ENCODE measurements at places on chromosomes 5 and 9. TPM values are rescaled to one million over a fixed set of nuclear protein-coding genes. Genes with fewer than 3 reads are reported as not detected.

Gene SH3RF2
- polyA plus RNA-seq, result not detected

Gene PLK2
- polyA plus RNA-seq, result 1.5 TPM

Gene ARSI
- polyA plus RNA-seq, result not detected

Gene HAVCR2
- polyA plus RNA-seq, result 1.8 TPM

Gene ESM1
- polyA plus RNA-seq, result 0.10 TPM

Gene LHX6
- not detected for polyA plus RNA-seq

Gene PRRX2
- not detected for polyA plus RNA-seq

Gene ICE1
- 20.9 TPM for polyA plus RNA-seq

Gene PCDHGA9
- polyA plus RNA-seq, result 0.29 TPM

Gene ANKRD31
- polyA plus RNA-seq, result 0.10 TPM

Gene OR1Q1
- polyA plus RNA-seq, result not detected

Gene CTNND2
- not detected for polyA plus RNA-seq

Gene FOXD4L5
- polyA plus RNA-seq, result not detected

Gene SLC6A19
- not detected for polyA plus RNA-seq

Gene TNC
- polyA plus RNA-seq, result not detected

Gene BARX1
- polyA plus RNA-seq, result 0.33 TPM

Gene TMEM174
- polyA plus RNA-seq, result not detected

Gene DCTN3
- polyA plus RNA-seq, result 113 TPM

Gene TMC1
- not detected for polyA plus RNA-seq

Gene WNT8A
- not detected for polyA plus RNA-seq

Gene TSSK1B
- not detected for polyA plus RNA-seq

Gene PLCXD3
- polyA plus RNA-seq, result not detected

Gene TAF11L5
- polyA plus RNA-seq, result not detected

Measured in IgD-negative memory B cell (primary cell).